Foreskin keratinocyte (primary cell): ENCODE measurements at places on chromosomes 16 and 17. TPM values are rescaled to one million over a fixed set of nuclear protein-coding genes. Genes with fewer than 3 reads are reported as not detected.

NPIPB5 gene
- 42.6 and 49.4 TPM in 2 replicates for total RNA-seq

SLC35G6 gene
- total RNA-seq, result not detected in 2 replicates

AANAT gene
- total RNA-seq, result not detected in 2 replicates

CCDC144A gene
- total RNA-seq, result 0.17 and 2.4 TPM in 2 replicates

CACNG5 gene
- total RNA-seq, result not detected in 2 replicates

FOXK2 gene
- 66.1 and 70.3 TPM in 2 replicates for total RNA-seq

DNASE1L2 gene
- total RNA-seq, result 0.41 and 0.53 TPM in 2 replicates

C17orf107 gene
- total RNA-seq, result 0.78 and 1.7 TPM in 2 replicates

BRIP1 gene
- total RNA-seq, result 17.4 and 18.1 TPM in 2 replicates

NARF gene
- total RNA-seq, result 21.8 and 27.4 TPM in 2 replicates

ABI3 gene
- total RNA-seq, result not detected in 2 replicates

SULT1A2 gene
- total RNA-seq, result 0.25 TPM in 1 of 2 replicates, not detected in the other

CDH8 gene
- 0.21 and 0.37 TPM in 2 replicates for total RNA-seq

KRTAP2-2 gene
- not detected in 2 replicates for total RNA-seq

NLRC3 gene
- total RNA-seq, result not detected in 2 replicates

PRR29 gene
- 0.03 TPM in 1 of 2 replicates, not detected in the other for total RNA-seq

ADAD2 gene
- total RNA-seq, result not detected in 2 replicates

BAHCC1 gene
- 4.4 and 5.6 TPM in 2 replicates for total RNA-seq

BICDL2 gene
- total RNA-seq, result 0.39 and 0.68 TPM in 2 replicates

WFDC1 gene
- not detected in 2 replicates for total RNA-seq

SPATA22 gene
- total RNA-seq, result not detected in 2 replicates

RTN4RL1 gene
- total RNA-seq, result 2.6 and 4.2 TPM in 2 replicates

NAGPA gene
- 11.0 and 12.3 TPM in 2 replicates for total RNA-seq

FNDC8 gene
- not detected in 2 replicates for total RNA-seq

FTSJ3 gene
- total RNA-seq, result 37.6 and 49.9 TPM in 2 replicates

MAP1LC3B gene
- 38.5 and 44.2 TPM in 2 replicates for total RNA-seq

CSH2 gene
- total RNA-seq, result not detected in 2 replicates

TMC5 gene
- total RNA-seq, result 0.21 and 0.65 TPM in 2 replicates

CCL4 gene
- not detected in 2 replicates for total RNA-seq

GDPD3 gene
- total RNA-seq, result 0.60 and 0.78 TPM in 2 replicates

TOM1L1 gene
- total RNA-seq, result 59.6 and 70.1 TPM in 2 replicates

GHDC gene
- 7.0 and 8.6 TPM in 2 replicates for total RNA-seq

PPP1R9B gene
- 32.9 and 36.0 TPM in 2 replicates for total RNA-seq

HOXB6 gene
- not detected in 2 replicates for total RNA-seq

C17orf100 gene
- total RNA-seq, result 0.88 and 1.2 TPM in 2 replicates

CCL7 gene
- total RNA-seq, result not detected in 2 replicates

CXCL16 gene
- 16.6 and 17.1 TPM in 2 replicates for total RNA-seq

ZNF423 gene
- total RNA-seq, result 0.07 and 0.17 TPM in 2 replicates

RBFOX1 gene
- total RNA-seq, result not detected in 2 replicates

SYCE1L gene
- total RNA-seq, result 1.6 and 4.3 TPM in 2 replicates

CLEC19A gene
- total RNA-seq, result not detected in 2 replicates

TAC4 gene
- total RNA-seq, result not detected in 2 replicates

PDILT gene
- not detected in 2 replicates for total RNA-seq

KRT12 gene
- total RNA-seq, result not detected in 2 replicates

TBX4 gene
- total RNA-seq, result 0.07 TPM in 1 of 2 replicates, not detected in the other

TTLL6 gene
- total RNA-seq, result not detected in 2 replicates

ODAD4 gene
- total RNA-seq, result 0.85 and 0.88 TPM in 2 replicates

ABCA9 gene
- not detected in 2 replicates for total RNA-seq

SHBG gene
- total RNA-seq, result not detected in 2 replicates

RGS11 gene
- total RNA-seq, result not detected in 2 replicates

SNF8 gene
- 96.2 and 106 TPM in 2 replicates for total RNA-seq

CTDNEP1 gene
- total RNA-seq, result 84.9 and 89.6 TPM in 2 replicates

KRTAP4-1 gene
- not detected in 2 replicates for total RNA-seq

C1QTNF1 gene
- 29.5 and 38.9 TPM in 2 replicates for total RNA-seq

HCRT gene
- total RNA-seq, result not detected in 2 replicates

NPIPA8 gene
- total RNA-seq, result 8.4 TPM in 1 of 2 replicates, not detected in the other

TEKT1 gene
- not detected in 2 replicates for total RNA-seq
